ENCODE measurements at places on chromosomes 7 and 10.
A peak's percentile ranks its signal among the peaks of the same experiment; 100 is the strongest.

GRCh38 chr10:29951441-29951931 is 107.9 kb downstream of the JCAD start:
- peak; percentile 25 for DNase-seq

DNA sequence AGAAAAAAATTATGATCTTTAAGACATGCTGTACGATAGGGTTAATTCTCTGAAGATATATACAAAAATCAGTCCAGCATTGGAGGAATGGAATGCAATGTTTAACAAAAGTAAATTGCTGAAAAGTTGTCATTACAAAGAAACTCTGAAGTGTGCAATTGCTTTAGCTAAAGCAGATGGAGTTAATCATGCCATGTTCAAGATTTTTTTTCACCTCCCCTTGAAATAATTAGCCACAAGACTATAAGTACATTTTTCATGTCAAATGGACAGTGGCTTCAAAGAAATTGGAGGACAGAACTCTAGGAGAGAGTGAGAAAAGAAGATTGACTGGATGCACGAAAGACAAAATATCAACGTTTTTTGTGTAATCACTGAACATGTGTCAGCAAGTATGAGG is 63.1 kb upstream of the MEOX2 start:
- no peak for DNase-seq

- DNase-seq = no peak
Measured at GRCh38 chr7:416761-417624, 102.7 kb downstream of the PDGFA start.

- DNase-seq = peak; percentile 11
Measured at GRCh38 chr10:127878475-127879055, 14.2 kb downstream of the CLRN3 start.

DNA sequence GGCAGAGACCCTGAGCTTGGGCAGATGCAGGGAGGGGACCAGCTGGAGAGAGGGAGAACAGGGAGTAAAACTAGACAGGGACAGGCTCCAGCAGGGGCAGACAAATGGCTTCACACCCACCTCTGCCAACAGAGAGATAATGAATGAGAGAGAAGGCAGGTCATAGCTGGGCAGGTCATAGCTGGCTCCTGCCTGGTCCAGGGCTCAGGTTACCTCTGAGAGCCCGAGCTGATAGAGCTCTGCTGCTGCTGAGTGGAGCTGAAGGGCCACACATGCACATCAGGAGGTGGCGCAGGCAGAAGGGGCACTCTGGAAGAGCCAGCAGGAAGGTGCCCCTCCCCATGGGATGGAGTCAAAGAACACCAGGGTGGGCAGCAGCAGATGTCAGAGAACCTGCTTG is 154.2 kb downstream of the GFRA1 start:
- no peak for DNase-seq

- no peak for DNase-seq
Measured at GRCh38 chr7:120464104-120464503, 191.1 kb downstream of the KCND2 start.

GRCh38 chr10:62224606-62225005 is 44.0 kb downstream of the RTKN2 start:
- DNase-seq = no peak

DNA sequence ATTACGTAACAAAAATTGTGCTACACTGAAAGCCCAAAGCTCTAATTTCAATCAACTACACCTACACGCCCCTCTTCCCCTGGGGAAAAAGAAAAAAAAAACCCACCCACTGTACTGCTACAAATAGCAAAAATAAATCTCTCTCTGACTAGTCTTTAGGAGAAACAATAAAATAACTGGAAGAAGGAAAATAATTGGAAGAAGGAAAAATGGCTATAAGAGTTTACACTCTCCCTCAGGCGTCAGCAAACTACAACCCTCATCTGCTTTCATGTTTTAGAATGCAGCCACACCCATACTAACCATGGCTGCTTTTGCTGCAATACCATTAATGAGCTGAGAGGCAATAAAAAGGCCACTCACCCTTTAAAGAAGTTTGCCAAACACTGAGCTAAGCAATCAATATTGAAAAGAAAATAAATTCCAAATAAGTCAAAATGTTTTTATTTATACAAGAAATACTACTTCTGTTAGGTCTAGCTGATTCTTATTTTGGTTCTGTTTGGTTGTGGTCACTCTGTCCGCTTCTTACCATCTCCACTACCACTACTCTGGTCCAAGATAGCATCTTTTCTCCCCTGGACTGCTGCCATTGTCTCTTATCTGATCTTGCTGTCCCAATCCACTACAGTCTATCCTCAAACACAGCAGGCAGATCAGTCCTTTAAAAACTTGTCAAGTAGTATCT is 3.8 kb downstream of the MINDY3 start:
- DNase-seq = no peak

DNA sequence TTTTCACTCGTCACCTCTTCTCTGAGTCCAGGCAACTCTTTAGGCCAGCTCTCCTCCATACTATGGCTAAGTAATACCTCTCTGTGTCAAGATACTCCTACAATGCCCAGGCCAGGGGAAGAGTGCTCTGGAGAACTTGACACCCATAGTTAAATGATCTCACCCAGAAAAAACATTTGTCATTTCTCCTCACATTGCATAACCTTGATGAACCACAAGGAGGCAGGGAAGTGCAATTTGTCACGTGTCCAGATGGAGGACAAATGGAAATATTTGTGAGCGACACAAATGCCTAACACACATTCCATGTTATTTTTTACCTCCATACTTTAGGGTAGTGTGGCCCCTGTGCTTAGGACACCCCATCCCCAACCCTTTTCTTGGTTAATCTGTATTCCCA is 78.3 kb downstream of the HTR7 start:
- DNase-seq = no peak

DNA sequence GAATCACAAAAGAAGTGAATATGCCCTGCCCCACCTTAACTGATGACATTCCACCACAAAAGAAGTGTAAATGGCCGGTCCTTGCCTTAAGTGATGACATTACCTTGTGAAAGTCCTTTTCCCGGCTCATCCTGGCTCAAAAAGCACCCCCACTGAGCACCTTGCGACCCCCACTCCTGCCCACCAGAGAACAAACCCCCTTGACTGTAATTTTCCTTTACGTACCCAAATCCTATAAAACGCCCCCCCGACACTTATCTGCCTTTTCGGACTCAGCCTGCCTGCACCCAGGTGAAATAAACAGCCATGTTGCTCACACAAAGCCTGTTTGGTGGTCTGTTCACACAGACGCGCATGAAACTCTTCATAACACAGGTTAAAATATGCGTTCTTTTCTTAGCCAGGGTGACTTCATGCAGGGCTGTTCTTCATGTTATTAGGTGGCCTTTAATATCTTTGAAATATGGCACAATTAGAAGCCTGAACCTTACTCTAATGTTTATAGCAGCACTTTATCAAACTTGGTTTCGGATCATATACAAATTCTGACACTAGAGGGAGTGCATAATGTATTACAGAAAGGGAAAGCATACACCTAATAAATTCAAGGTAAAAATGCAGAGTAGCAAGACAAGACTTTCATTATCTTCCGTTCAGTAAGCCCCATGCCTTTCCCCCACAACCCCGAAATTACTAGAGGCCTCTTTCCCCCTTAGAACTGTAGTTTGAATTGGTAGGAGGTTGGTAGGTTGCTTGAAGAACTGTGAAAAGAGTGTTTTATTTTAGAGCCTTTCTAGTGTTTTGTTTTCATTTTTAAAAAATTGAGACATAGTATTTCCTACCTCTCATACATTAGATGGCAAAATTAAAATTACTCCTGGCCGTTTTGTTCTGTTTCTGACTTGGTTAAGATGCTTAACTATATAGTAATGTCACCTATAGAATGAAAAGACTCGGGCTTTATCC is 117.9 kb downstream of the NPY start:
- DNase-seq = no peak

DNA sequence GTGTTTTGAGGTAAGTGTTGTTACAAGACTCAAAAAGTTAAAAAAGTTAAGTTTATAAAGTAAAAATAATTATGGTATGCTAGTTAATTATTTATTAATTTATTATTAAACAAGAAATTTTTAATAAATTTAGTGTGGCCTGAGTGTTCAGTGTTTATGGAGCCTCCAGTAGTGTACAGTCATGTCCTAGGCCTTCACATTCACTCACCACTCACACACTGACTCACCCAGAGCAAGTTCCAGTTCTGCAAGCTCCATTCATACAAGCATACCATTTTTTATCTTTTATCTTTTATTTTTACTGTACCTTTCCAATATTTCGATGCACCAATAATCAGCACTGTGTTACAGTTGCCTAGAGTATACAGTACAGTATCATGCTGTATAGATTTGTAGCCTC is 381.2 kb upstream of the MGMT start:
- no peak for DNase-seq

DNA sequence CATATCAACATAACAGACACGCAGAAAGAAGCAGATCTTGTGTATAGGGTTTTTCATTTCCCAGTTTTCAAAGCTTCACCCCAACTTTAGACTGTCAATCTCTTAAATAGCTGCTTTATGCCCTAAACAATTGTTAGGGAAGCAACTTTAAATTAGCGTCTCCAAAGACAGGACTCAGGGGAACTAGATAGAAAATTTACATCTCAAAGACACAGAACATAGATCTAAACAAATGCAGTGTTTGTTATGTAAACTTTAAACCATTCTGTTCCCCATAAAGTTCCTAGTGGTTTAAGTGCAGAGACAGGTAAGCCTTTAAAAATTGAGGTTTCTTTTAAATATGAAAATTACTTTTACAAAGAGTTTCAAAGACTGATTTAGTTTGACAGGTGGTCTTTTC is 379.2 kb upstream of the GHITM start:
- no peak for DNase-seq

DNA sequence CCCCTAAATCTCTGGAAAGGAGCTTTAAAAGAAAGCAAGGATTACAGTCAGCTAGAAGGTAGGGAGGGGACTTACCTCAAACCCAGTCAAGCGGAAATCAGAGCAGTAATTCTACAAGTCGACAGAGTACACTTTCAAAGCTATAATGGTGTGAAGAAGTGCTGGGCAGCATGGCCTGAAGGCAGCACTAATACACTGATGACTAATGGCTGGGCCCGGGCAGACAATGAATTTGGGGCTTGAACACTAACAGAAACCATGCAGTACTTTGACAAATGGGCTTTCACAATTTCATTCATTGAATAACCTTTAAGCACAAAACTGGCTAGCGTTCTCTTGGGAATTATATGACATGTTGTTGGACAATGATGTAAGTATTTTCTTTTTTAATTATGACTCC is 4.7 kb downstream of the GLI3 start:
- DNase-seq = no peak

GRCh38 chr7:70621954-70622600 is 509.9 kb upstream of the GALNT17 start:
- no peak for DNase-seq

DNA sequence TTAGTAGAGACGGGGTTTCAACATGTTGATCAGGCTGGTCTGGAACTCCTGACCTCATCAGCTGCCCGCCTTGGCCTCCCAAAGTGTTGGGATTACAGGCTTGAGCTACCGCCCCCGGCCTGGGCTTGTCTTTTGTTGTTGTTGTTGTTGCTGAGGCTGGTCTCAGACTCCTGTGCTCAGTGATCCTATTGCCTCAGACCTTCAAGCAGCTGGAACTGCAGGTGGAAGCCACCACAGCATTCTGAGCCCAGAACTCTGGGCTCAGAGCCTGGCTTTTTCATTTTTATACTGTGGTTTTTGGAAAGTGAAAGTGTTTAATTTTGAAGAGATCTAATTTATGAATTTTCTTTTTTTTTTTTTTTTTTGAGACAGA is 16.2 kb upstream of the DNAJB6 start:
- DNase-seq = no peak

DNA sequence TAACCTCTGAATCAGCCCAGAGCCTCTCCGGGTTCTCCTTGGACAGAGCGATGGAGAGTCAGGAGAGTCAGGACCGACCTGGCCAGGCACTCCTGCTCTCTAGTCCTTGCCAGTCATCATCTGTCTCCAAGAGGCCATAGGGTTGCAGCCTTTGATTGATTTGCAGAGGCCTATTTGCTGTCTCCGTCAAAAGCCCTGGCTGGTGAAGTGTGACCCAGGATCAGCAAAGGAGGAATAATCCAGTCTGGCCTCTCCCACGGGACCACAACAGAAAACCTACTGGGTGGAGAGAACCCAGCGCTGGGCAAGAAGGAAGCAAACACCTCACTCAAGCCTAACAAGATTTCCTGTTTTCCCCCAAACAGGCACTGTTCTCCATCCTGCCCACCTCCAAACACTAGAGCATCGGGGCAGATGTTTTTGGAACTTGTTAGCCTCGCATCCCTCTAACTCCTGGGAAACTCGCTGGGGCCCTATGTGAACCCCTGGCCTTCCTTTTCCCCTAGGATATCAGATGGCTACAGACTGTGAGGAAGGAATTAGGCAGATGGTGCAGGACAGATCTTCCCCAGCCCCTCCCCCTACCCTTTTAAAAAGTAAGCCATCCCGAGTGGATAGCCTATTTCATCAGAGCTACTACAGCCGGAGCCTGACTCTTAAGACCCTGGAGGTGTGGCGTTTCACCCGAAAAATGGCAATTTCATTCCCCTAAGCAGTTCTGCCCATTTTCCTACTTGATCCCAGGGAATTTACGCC is 54.3 kb downstream of the PODXL start:
- DNase-seq = no peak

GRCh38 chr7:142889816-142890215 is 4.3 kb upstream of the TRPV6 start:
- no peak for DNase-seq

GRCh38 chr7:34823650-34824258 is 165.7 kb downstream of the NPSR1 start:
- peak; percentile 63 for DNase-seq

DNA sequence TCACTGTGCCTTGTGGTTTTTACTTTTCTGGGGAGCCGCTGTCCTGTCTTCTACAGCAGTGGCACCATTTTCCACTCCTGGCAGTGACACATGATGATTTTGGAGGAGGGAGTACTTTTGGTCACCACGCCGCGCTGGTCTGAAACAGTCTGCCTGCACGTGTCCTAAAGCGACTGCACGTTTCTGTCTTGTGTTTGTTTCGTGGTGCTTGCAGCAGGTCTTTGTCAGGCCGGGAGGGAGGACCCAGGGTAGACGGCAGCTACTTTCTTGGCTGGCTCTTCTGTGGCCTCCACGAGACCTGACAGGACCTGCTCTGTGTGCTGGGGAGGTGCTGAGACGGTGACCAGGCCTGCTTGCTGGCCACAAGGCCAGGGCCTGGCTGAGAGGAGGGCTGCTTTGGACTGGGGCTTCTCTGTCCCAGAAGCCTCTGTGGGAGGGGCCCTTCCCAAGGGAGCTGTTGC is 82.0 kb downstream of the GLRX3 start:
- no peak for DNase-seq
